GM04503 (cell line): ENCODE measurements at places on chromosomes 1 and 21.

DNA sequence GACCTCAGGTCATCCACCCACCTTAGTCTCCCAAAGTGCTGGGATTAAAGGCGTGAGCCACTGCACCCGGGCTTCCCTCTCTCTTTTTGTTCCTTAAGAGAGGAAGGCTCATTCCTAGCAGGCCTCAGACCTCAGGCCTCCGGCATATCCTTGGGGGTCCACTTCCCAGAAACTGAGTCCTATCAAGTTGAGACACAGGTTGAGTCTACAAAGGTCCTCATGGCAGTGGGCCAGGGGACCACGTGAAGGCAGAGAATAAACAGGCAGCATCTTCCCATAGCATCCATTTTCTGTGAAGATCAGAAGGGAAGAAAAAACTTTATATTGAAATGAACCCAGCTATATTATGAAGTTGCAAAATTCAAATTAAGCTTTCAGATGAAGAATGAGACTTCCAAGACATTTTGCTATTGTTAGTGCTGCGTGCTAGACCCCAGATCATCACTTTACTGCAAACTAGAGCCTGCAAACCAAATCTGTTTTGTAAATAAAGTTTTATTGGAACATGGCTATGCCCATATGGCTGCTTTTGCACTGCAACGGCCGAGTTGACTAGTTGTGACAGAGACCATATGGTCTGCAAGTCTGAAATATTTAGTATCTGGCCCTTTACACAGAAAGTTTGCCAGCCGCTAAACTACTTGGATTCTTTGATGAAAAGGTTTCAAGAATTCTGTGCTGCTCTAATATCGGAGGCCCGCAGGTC is 3.5 kb upstream of the CELA2A start:
- no peak for DNase-seq

- DNase-seq, result no peak
These were observed 16.9 kb upstream of the EFCAB14 start for GRCh38 chr1:46735708-46736324.

GRCh38 chr21:29721221-29721620 is 218.6 kb downstream of the GRIK1 start:
- DNase-seq, result no peak

- DNase-seq, result no peak
These were observed 2.9 kb upstream of the PSEN2 start for GRCh38 chr1:226867461-226868054.

GRCh38 chr1:66951513-66951912 is 26.7 kb downstream of the MIER1 start:
- DNase-seq, result no peak

- DNase-seq, result no peak
These were observed 48.3 kb upstream of the C1orf174 start for GRCh38 chr1:3948344-3948743.

- DNase-seq, result no peak
These were observed 75.5 kb downstream of the VCAM1 start for GRCh38 chr1:100794748-100795645.
